Stimulated activated CD8-positive, alpha-beta memory T cell treated with anti-CD3 and anti-CD28 coated beads, Interleukin-12 subunit alpha, Interleukin-12 subunit beta, amount 100 ng/mL, for 1 hour (primary cell): ENCODE measurements at places on chromosomes 3 and 15.

- DNase-seq, result no peak
These were observed 120.8 kb downstream of the GMPS start for GRCh38 chr3:155991212-155991611.

DNA sequence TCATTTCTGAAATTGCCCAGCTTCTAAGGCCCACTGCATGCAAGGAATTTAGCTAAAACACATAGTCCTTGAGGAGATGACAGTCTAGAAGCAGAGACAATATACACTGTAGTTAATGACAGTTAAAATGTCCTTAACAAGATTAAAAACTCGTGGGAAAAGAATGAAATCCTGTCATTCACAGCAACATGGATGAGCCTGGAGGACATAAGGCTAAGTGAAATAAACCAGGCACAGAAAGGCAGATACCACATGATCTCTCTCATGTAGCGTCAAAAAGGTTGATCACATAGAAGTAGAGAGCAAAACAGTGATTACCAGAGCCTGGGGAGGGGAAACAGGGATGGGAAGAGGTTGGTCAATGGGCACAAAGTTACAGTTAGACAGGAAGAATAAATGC lies 36.3 kb upstream of the GOLGA8J start:
- no peak for DNase-seq

GRCh38 chr3:64104006-64104405 lies 80.7 kb upstream of the PSMD6 start:
- no peak for DNase-seq

GRCh38 chr3:37087870-37088269 lies 86.5 kb downstream of the LRRFIP2 start:
- no peak for DNase-seq

GRCh38 chr3:53694046-53694445 lies 152.2 kb downstream of the CHDH start:
- DNase-seq, result no peak

DNA sequence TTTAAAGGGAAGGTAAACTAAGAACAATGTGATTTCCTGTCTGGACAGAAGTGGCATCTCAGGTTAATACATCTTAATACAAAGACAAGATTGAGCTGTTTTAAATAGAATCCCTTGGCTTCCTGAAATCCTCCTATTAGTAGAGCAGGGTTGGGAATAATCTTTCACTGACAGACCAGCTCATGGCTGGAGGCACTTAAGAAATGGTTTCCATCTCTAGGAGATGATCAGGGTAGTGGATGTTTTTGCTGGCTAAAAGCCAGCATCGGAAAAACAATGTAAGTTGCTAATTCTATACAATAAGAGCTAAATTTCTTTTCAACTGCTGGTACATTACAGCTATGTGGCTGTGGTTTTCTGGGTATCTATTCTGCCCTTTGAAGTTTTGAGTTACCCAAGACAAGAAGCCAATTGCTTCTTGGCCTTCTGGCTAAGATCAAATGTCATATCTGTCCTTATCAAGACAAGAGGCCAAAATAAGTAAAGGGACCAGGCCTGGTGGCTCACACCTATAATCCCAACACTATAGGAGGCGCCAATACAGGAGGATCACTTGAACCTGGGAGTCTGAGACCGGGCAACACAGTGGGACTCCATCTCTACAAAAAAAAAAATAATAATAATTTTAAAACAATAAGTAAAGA lies 49.6 kb downstream of the SHQ1 start:
- DNase-seq, result no peak

GRCh38 chr3:184717399-184717983 lies 5.6 kb upstream of the MAGEF1 start:
- DNase-seq, result no peak

DNA sequence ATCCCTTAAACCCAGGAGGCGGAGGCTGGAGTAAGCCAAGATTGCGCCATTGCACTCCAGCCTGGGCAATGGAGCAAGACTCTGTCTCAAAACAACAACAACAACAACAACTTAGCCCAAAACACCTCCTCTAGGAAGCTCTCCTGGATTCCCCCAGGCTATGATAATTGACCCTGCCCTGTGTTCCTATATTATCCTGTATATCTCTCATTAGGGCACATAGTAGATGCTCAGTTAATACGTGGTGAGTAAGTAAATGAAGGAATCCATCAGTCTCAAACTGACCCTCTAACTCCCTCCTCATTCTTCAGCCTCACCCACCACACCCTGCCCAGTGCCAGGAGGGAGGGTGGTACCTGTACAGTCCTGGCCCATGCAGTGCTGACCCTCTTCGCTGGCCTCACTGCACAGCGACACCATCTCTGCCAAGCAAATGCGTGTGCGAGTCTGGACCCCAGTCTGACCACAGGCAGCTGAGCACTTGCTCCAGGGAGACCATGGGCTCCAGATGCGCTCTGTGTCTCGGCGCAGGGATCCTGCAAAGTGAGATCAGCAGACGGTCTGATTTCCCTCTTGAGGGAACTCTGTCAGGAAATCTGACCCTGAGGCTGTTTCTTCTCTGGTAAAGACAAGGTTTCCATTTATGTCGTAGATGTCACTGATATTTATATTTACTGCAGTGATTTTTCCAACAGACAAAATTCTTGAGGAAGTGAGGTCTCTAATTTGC lies 6.2 kb downstream of the CILP start:
- DNase-seq, result no peak

DNA sequence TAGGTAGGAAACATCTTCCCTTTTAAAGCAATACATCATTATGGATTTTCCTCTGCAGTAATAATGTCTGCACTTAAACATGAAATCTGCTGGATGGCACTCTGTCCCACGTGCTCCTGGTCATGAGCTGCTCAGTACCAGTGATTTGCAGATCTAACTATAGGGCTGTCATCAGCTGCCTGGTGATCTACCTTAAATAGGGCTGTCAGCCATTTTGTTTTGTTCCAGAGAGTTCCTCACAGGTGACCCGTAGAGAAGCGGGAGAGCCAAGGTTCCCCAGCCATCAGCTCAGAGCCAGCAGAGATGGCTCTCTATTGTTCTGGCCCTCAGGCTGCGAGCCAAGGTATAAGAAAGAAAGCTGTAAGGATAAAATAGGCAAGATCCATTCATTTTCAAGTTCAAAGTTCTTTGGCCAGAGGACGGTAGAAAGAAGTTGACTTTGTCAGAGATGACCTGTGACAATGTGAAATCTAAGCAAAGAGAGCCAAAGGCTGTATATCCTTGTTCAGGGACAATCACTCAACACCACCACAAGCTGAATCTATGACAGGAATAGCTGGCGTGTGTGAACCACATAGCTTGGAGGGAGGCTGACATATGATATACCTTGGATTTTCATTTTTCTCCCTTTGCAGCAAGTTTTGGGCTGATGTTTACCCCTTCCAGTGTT lies 156.5 kb downstream of the RYR3 start:
- DNase-seq, result no peak

- DNase-seq, result no peak
These were observed 54.7 kb upstream of the CA12 start for GRCh38 chr15:63436341-63436740.

- no peak for DNase-seq
These were observed 404.7 kb upstream of the TGFBR2 start for GRCh38 chr3:30201715-30202114.

DNA sequence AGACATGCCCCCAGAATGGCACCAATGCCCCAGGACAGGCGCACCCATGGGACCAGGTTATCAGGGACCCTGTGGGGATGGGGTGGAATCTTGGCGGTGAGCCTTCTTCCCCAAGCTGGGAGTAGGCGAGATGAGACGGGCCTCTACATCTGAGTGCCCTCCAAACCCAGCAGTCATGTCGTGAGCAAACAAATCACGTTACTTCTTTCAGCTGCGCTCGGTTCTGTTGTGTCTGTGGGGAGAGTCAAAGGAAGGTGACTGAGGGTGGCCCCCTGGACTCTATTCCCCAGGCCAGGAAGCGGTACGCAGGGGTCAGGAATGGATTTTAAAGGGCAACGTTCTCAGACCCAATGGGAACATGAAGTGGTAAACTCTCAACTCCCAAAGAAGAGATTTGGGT lies 2.8 kb downstream of the GOLGA6L2 start:
- DNase-seq, result no peak

GRCh38 chr15:90593499-90594158 lies 63.9 kb downstream of the CRTC3 start:
- no peak for DNase-seq

- no peak for DNase-seq
These were observed 41.3 kb downstream of the CA12 start for GRCh38 chr15:63340353-63340752.

GRCh38 chr3:184874709-184875644 lies 63.0 kb downstream of the VPS8 start:
- no peak for DNase-seq

DNA sequence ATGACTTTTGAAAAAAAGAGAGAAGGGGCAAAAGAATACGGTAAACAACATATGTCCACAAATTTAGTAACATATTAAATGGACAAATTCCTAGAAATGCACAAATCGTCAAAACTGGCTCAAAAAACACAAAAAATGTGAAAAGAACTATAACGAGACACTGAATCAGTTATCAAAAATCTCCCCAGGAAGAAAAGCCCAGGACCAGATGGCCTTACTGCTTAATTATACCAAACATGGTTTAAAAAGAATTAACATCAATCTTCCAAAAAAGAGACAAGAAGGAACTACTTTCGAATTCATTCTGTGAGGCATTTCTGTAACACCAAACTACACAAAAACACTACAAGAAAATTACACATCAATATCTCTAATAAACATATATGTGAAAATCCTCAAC lies 117.4 kb downstream of the STAG1 start:
- no peak for DNase-seq

DNA sequence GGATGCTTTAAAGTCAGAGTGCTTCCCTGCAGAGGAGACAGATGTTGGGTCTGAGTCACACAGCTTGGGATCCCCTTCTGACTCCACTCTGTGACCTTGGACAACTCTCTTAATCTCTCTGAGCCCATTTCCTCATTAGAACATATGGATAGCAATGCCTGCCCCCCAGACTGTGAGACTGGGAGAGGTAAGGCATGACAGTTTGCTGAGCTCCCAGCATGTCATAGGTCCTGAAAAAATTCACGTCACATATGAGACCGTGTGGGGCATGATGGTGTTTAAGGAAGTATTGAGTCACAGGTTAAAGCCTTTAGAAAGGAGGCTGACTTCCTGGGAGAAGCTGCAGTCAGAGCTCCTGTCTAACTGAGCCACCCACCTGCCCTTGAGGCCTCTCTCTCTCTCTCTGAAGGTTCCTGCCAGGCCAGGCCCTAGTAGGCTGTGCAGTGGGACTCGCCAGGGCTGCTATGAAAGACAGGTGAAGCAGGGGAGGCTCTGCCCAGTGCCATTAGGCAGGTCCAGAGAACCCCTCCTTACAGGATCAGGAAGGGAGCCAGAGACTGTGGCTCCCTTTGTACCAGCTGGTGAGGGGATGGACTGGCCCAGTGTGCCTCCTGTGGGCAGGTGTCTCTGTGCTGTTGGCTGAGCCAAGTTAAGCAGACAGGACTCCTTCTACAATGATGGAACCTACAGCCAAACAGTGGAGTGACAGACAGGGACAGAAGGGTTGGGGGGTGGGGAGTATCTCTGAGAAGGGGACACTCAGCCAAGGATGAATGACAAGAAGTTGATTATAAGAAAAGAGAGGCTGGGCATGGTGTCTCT lies 19.5 kb upstream of the DOCK3 start:
- DNase-seq, result no peak

DNA sequence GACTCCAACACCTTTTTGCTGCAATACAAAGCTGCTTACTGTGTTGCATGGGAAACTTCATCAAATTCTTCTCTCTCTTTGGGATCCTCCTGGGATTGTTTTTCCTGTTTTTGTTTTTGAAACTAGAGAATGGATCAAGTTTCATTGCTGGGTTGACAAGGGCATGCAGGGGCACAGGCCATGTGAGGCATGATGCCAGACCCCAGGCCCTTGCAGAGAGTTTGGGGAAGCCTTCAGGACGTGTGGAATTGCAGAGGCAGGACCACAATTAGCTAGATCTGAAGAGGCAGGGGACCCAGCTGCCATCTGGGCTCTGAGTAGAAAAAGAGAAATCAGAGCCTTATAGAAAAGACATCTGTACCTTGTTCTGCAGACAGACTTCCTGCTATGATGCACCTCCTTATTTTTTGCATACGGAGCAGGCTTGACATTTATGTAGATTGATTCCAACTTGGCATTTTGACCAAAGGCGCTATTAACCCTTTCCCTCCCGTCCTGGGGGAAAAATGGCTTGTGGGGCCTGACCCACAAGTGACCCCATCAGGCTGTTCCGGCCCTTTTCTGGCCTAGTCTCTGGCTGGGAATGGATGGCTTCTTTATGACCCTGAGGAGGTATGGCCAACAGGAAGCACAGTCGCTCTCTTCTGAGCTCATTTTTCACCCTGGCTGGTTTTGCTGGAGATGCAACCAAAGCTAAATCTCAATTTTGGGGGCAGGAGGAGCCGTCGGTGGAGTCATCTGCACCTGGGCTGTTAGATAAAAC lies 44.3 kb upstream of the CHRNB4 start:
- no peak for DNase-seq

DNA sequence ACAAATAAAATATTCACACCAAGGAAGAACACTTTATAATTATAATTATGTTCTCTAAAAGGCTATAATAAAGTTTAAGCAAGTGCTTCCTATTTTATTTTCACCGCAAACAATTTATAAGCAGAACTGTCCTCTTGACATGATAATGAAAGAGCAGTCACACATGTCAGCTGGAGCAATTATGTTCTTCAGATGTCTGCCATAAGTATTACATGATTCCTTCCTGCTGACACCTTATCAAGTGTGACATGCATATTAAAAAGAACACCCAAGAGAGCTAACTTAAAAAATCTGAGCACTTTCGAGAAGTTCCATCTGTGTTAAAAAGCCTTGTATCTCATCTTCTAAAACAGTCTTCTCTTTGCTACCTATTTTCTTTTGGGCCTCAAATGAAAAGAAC lies 249.5 kb downstream of the SQOR start:
- DNase-seq, result no peak

- DNase-seq, result no peak
These were observed 43.1 kb upstream of the WDR5B start for GRCh38 chr3:122458992-122459391.

GRCh38 chr3:126501054-126501453 lies 16.5 kb downstream of the UROC1 start:
- DNase-seq, result no peak

GRCh38 chr15:35557544-35557943 lies 11.6 kb upstream of the DPH6 start:
- DNase-seq, result no peak

- no peak for DNase-seq
These were observed 35.2 kb downstream of the PARP15 start for GRCh38 chr3:122612696-122613095.

- DNase-seq, result no peak
These were observed 7.1 kb downstream of the TLE3 start for GRCh38 chr15:70090436-70091296.

GRCh38 chr15:70566047-70566835 lies 197.1 kb downstream of the UACA start:
- no peak for DNase-seq

- DNase-seq, result no peak
These were observed 648 bp downstream of the CYB561D2 start for GRCh38 chr3:50351323-50351697.

DNA sequence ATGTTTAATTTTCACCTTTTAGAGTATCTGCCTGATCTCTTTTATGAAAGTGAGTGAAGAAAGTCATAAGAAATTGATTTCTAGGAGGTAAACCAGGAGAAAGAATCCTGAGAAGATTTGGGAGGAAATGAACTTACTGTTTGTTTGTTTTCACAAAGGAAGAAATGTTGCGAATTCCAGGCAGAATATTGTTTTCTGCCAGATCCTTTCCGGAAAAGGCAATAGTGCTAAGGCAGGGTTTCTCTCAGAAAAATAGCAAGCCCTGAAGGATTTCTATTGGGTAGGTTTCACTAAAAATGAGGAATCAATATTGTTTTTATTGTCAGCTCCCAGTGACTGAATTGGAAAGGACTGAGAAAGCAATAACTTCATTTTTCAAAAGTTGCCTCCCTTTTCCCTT lies 85.7 kb upstream of the TGFBR2 start:
- no peak for DNase-seq
